ENCODE measurements at places on chromosomes 6 and 20. TPM values are rescaled to one million over a fixed set of nuclear protein-coding genes. Genes with fewer than 3 reads are reported as not detected.

KHDC1L gene
- total RNA-seq: not detected

ADGRB3 gene
- total RNA-seq: under 0.01 TPM

ANKRD66 gene
- total RNA-seq: not detected

SOX12 gene
- total RNA-seq: 9.9 TPM

SLC17A9 gene
- 16.6 TPM for total RNA-seq

MLN gene
- total RNA-seq: not detected

SSR1 gene
- total RNA-seq: 90.4 TPM

RPP21 gene
- 30.0 TPM for total RNA-seq

PBOV1 gene
- not detected for total RNA-seq

GABRR2 gene
- 0.11 TPM for total RNA-seq

DACT2 gene
- not detected for total RNA-seq

BTN1A1 gene
- total RNA-seq: not detected

KCNK15 gene
- 1.6 TPM for total RNA-seq

MATN4 gene
- total RNA-seq: 0.11 TPM

TOMM34 gene
- total RNA-seq: 41.5 TPM

SYCP2L gene
- total RNA-seq: not detected

CRNKL1 gene
- total RNA-seq: 36.0 TPM

EFCAB8 gene
- not detected for total RNA-seq

TIAM2 gene
- total RNA-seq: 7.1 TPM

ARMC12 gene
- total RNA-seq: 0.22 TPM

FIG4 gene
- total RNA-seq: 39.5 TPM

NEDD9 gene
- 0.33 TPM for total RNA-seq

ADA gene
- total RNA-seq: 11.1 TPM

PARD6B gene
- 3.5 TPM for total RNA-seq

C6orf163 gene
- 2.1 TPM for total RNA-seq

TUBB2B gene
- 0.89 TPM for total RNA-seq

TRIM38 gene
- 11.5 TPM for total RNA-seq

RNF39 gene
- not detected for total RNA-seq

SDCBP2 gene
- 1.5 TPM for total RNA-seq

ZBTB2 gene
- total RNA-seq: 7.5 TPM

ABT1 gene
- total RNA-seq: 18.4 TPM

PCK1 gene
- total RNA-seq: not detected

KCNK16 gene
- not detected for total RNA-seq

TULP4 gene
- 133 TPM for total RNA-seq

AIF1 gene
- not detected for total RNA-seq

KLC4 gene
- total RNA-seq: 19.5 TPM

GTPBP2 gene
- total RNA-seq: 123 TPM

WRNIP1 gene
- 48.2 TPM for total RNA-seq

Data from uterine smooth muscle cell (primary cell).